ENCODE measurements at places on chromosomes 7 and 10.

DNA sequence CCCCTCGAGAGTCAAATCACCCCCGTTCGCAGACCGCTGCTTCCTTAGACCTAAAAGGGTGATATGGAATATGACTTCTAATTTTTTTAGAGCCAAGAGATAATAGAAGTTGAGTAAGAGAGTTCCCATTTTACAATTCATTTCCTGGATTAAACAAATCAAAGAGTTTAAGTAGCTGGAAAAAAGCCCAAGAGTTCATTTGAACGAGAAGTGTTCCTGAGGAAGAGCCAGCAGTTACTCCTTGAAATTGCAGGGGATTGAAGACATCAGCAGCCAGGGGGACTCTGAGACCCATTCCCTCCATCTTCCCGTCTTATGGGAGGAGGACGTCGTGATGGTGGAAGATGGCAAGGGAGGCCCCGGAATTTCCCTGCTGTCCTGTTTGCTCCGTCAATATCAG is 277.0 kb downstream of the WDR11 start:
- DNase-seq, result no peak

- no peak for DNase-seq
Measured at GRCh38 chr10:59622320-59623132, 87.1 kb downstream of the SLC16A9 start.

DNA sequence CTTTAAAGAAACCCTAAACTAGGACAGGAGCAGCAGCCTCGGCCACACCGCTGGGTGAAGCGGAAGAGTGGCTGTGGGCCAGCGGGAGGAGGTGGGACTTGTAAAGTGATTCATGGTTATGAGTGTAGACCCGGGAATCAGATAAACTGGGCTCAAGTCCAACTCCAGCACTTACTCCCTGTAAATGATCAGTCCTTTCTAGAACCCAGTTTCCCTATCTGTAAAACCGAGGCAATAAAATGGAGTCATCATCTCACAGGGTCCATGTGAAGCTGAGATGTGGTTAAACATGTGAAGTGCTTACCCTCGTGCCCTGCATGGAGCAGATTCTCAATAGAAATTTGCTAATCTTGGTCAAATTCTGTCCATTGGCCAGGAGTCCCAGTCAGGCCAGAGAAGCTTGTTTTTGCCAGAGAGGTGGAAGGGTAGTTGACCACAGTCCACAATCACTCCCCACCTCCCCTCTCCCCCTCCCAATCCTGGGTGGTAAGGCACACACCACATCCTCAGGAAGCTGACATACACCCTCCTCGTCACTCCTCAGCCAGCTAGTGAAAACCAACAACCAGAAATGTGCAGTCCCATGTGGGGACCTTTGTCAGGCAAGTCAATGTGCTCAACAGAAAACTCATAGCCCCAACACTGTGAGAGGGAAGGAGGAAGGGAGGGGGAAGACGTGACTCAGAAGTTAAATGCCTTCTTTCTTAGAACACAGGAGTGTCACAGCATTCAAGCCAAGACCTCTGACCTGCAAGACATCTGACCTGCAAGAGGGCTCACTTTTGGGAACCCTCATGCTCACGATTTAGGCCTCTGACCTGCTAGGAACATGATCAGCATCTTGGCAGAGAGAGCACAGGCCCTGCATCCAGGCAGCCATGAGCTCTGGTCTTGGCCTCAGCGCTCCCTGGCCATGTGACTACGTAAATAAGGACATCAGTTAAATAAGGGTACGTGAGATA is 145.1 kb downstream of the PLXNA4 start:
- no peak for DNase-seq

GRCh38 chr10:70480239-70480861 is 1.8 kb downstream of the PALD1 start:
- DNase-seq, result no peak

- no peak for DNase-seq
Measured at GRCh38 chr10:31011665-31012022, 20.0 kb downstream of the ZNF438 start.

DNA sequence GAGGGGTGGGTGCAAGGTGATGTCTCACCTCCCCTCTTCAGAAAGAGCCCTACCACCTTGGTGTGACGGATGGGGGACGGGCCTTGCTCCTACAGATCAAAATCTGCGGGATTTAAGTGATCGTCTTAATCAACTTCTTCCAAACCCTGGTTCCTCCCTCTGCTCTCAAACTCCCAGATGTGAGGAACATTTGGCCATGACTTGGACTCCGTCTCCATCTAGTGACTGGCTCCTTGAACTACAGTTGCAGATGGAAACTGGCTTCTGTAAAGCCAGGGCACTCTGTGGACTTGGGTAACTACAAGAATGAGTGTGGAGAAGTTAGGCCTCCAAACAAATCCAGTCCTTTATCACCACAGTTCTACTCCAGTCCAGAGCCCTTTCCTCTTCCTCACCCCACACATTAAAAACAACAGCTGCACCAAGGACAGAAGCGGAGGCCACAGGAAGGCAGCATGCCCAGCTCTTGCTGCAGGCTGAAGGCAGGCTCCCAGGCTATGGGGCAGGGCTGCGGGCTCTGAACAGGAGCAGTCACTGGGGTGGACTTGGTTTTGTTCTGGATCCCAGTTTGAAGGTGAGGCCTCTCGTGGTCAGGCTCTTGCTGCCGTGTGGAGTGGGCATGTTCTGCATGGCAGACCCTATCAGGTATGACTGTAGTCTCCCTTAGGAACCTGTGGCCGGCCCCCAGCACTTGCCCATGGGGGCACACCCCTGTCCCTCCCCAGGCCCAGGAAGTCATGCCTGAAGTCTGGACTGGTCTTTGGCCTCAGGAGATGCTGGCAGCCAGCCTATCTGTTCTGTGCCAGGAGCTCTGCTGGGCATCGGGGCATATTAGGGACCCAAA is 79.4 kb downstream of the VWC2 start:
- DNase-seq, result peak; percentile 63

Measured in COLO829 (cell line).